ENCODE measurements at places on chromosomes 7 and 10. TPM values are rescaled to one million over a fixed set of nuclear protein-coding genes. Genes with fewer than 3 reads are reported as not detected.

Gene RAB11FIP2
- 4.4 TPM for total RNA-seq

Gene SERPINE1
- 46.1 TPM for total RNA-seq

Gene ANXA8L1
- not detected for total RNA-seq

Gene ASB10
- total RNA-seq = not detected

Gene ARHGEF35
- total RNA-seq = 10.8 TPM

Gene AKR1C4
- total RNA-seq = not detected

Gene CLEC2L
- total RNA-seq = not detected

- no peaks in the 10 kb centered on the region for H3K4me1 ChIP-seq
- no peak overlapping the region for H3K4me3 ChIP-seq
- H3K27me3 ChIP-seq = no peaks in the 10 kb centered on the region
- no peaks in the 10 kb centered on the region for H3K36me3 ChIP-seq
- no peak overlapping the region for H3K27ac ChIP-seq
- DNase-seq = no peak
These were observed 363.1 kb downstream of the GPAM start for GRCh38 chr10:111820471-111820870.

- H3K27ac ChIP-seq = no peak overlapping the region
- no peaks in the 10 kb centered on the region for H3K36me3 ChIP-seq
- H3K27me3 ChIP-seq = no peaks in the 10 kb centered on the region
- DNase-seq = no peak
These were observed 1.9 kb downstream of the NAMPT start for GRCh38 chr7:106282852-106283251.

- peaks cover 16% of the 10 kb centered on the region for H3K4me1 ChIP-seq
- no peak overlapping the region for H3K27ac ChIP-seq
- no peak overlapping the region for H3K4me3 ChIP-seq
- no peak for DNase-seq
These were observed 20.1 kb downstream of the AFAP1L2 start for GRCh38 chr10:114384181-114384580.

- no peaks in the 10 kb centered on the region for H3K27me3 ChIP-seq
- H3K4me1 ChIP-seq = no peaks in the 10 kb centered on the region
- no peak for DNase-seq
- H3K27ac ChIP-seq = no peak overlapping the region
These were observed 646.9 kb downstream of the SORCS3 start for GRCh38 chr10:105288026-105288425.

- no peak overlapping the region for H3K4me3 ChIP-seq
- H3K36me3 ChIP-seq = no peaks in the 10 kb centered on the region
- no peaks in the 10 kb centered on the region for H3K27me3 ChIP-seq
These were observed 373.1 kb downstream of the THSD7A start for GRCh38 chr7:11458736-11459483.

- no peaks in the 10 kb centered on the region for H3K36me3 ChIP-seq
- no peak overlapping the region for H3K27ac ChIP-seq
- no peak for DNase-seq
These were observed 125.4 kb upstream of the SORCS3 start for GRCh38 chr10:104515678-104516199.

DNA sequence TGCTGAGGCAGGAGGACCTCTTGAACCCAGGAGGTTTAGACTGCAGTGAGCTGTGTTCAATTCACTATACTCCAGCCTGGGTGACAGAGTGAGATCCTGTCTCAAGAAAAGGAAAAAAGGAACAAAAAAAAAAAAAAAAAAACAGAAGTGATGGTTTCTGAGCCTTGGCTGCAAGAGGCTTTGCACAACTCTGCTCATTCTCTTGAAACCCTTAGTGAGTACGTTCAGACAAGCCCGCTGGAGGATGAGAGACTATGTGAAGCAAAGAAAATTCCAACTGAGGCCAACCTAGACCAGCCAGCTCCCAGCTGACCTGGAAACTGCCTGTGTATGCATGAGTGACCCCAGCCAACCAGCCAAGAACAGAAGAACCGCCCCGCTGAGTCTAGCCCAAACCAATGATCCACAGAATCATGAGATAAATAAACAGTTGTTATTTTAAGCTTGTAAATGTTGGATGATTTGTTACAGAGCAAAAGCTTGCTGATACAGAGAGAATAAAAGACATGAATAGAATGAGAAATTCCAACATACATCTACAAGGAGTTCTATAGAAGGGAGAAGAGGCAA is 50.6 kb upstream of the FZD9 start:
- DNase-seq = no peak
- H3K27me3 ChIP-seq = no peaks in the 10 kb centered on the region
- H3K36me3 ChIP-seq = no peaks in the 10 kb centered on the region
- no peak overlapping the region for H3K27ac ChIP-seq
- H3K4me3 ChIP-seq = no peak overlapping the region
- H3K4me1 ChIP-seq = no peaks in the 10 kb centered on the region
